ENCODE measurements at places on chromosomes 3 and 15.

GRCh38 chr3:132912416-132912753 lies 125.8 kb upstream of the TMEM108 start:
- DNase-seq = peak; percentile 6

- DNase-seq = no peak
Measured at GRCh38 chr3:143826296-143826695, 22.0 kb downstream of the SLC9A9 start.

DNA sequence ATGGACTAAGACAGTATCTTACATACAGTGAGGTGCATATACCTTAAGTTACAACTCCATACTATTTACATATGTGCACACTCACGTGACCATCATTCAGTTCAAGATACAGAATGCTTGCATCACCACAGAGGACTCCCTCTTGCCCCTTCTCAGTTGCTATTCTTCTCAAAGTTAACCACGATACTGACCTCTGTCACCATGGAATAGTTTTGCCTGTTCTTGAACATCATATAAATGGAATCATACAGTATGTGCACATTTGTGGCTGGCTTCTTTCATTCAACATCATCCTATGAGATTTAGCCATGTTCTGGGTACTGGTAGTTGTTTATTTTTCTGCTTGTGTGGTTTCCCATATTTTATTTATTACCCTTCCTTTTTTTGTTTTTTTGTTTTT lies 10.4 kb upstream of the ZSCAN2 start:
- DNase-seq = no peak

DNA sequence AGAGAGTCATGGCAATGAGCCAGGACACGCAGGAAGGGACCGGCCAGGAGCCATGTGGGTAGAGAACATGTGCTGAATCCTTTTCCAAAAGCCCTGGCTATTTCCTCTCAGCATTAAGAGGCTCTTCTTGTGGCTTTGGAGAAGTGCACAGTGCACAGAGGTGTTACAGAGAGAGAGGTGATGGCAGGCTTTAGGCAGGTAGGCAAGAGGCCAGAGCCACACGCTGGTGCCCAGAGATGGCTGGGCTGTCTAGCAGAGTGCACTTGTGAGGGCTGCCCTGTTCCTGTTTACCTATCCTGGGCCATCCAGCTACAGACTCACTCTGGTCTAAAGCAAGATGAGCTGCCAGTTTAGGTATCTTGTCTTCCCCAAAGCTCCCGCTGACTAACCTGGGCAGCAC lies 402.6 kb downstream of the OCA2 start:
- DNase-seq = no peak

GRCh38 chr3:157981819-157982218 lies 124.4 kb downstream of the SHOX2 start:
- DNase-seq = no peak

DNA sequence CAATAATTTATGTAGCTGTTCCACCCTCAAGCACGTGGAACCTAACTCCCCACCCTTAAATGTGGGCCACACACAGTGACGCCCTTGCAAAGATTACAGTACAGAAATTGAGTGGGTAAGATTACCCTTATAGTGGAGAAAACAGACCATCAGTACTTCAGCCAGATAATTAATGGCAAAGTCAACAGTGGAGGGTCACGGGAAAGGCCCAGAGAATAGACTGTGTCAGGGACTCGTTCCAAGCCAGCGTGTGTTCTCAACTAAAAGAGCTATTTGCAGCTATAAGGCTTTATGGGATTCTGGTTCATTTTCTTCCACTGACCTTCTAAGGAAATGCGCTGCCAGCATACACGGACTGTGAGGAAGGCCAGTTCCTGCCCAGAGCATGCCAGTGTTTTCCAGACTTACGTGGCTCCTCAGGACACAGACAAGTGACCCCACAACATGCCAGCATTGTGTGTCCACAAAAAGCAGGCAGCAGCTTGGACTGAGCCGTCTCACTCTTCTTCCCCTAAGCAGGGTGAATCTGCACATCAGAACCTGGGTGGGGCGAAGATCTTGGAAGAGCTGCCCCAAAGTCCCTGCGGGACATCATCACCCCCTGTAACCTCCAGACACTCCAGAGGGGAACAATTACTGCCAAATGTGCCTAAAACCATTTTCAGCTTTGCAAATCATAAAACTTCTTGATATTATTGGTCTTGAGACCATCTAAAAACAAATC lies 428.5 kb downstream of the OCA2 start:
- DNase-seq = no peak

- DNase-seq = no peak
Measured at GRCh38 chr3:40663280-40663679, 138.5 kb downstream of the ZNF621 start.

DNA sequence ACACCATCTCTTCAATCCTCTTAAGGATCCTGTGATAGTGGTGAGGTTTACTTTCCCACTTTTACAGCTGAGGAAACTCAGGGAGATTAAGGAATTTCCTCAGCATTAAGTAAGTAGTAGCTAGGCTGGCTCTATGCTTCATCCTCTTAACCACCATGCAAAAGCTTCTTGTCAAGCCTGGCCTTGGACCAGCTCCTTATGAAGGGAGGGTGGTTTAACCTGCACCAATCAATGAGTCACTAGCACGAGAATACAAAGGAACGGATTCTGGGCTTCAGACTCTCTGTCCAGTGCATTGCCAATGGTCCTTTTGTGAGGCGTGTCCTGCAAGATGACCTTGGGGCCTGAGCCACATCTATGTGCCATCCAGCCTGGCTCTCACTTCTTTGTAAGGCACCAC lies 202.0 kb upstream of the CFAP20DC start:
- no peak for DNase-seq

DNA sequence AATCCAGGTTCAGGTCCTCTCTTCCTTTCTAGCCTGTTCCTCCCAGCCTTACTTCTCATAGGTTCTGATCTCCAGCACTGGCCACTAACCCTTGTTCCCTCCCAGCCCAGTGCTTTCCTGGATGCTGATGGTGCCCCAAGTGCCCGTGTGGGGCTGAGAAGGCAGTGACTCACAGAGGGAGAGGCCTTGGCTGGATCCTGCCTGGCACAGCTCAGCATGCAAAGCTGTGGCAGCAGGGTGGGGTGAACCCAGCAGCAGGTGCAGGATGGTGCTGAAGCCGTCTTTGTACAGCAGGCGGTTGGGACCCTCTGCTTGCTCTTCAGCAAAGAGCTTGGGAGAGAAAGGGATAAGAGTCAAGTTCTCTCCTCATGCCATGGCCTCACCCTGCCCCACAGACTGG lies 7.6 kb downstream of the LPCAT4 start:
- no peak for DNase-seq

DNA sequence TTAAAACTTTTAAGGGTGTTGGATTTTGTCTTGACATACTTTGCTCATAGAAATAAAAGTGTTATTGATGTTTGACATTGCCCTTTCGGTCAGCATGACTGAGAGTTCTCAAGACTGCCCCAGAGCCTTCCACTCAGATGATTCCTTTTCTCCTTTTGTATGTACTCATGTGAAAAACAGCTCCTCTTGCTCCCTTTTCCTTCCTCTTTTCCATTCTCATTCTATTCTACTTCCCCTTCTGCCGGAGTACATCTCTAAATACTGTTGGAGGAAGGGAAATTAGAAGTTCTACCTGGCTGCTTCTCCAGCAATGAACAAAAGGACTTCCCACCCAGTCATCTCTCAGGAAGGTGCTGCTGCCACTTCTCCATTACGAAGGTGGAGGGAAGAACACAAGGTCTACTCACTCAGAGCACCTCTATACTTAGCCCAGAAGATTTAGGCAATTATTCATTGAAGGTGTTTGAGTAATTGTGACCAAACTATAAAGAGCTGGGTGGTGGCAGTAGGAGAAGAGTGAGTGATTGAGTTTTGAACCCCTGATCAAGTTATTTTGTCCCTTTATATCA lies 163.8 kb upstream of the MBNL1 start:
- no peak for DNase-seq

DNA sequence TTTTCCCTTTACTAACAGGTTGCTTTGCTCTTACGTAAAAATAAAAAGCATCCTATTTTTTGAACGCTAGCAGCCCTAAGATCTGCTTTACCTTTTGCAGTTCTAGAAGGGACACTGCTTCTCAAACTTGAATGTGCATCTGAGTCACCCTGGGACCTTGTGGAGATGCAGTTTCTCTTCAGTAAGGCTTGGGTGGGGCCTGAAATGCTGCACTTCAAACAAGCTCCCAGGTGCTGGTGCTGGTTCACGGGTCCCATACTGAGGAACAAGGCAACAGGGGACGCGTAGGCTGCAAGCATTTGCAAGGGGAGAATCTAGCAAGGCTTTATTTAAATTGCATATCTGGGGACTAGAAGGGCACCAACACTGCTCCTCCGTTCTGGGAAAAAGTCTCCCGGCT lies 30.0 kb downstream of the MB21D2 start:
- DNase-seq = no peak

GRCh38 chr3:194170793-194171192 lies 34.8 kb downstream of the HES1 start:
- no peak for DNase-seq

DNA sequence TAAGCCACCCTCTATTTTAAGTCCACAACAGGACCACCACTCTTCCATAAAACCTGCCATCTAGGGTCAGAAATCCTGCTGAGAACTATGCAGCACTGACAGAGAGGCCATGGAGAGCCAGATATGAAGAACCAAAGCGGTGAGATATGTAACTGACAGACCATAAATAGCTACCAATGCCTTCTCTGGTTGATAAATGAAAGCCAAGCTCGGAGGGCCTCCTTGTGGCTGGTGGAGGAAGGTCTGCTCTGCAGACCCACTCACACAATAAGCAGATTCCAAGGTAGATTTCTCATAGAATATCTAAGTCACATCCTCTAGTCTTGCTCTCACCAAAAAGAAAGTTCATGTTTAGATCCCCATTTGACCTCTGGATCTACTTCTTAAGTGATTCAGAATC lies 38.9 kb downstream of the RYK start:
- DNase-seq = peak; percentile 45

DNA sequence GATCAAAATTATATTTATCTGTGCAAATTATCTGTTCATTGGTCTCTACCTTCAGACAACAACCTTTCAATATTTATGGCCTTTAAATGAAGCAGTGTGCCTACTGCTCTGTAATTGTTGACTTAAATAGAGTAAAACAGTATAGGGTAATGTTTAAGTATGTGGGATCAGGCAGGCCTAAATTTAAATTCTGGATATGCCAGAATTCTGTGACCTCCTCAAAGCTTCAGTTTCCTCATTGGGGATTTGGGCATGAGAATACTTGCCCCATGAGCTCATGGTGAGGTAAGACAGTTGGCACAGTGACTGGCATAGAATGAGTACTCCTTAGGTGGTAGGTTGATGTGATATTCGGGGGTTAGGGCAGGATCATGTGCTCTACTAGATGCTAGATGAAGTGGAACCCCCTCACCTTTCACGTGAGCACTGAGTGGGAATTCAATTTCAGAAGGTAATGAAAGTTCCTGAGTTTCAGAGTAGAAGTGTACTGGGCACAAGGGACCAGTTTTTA lies 14.9 kb downstream of the ARL8B start:
- no peak for DNase-seq

DNA sequence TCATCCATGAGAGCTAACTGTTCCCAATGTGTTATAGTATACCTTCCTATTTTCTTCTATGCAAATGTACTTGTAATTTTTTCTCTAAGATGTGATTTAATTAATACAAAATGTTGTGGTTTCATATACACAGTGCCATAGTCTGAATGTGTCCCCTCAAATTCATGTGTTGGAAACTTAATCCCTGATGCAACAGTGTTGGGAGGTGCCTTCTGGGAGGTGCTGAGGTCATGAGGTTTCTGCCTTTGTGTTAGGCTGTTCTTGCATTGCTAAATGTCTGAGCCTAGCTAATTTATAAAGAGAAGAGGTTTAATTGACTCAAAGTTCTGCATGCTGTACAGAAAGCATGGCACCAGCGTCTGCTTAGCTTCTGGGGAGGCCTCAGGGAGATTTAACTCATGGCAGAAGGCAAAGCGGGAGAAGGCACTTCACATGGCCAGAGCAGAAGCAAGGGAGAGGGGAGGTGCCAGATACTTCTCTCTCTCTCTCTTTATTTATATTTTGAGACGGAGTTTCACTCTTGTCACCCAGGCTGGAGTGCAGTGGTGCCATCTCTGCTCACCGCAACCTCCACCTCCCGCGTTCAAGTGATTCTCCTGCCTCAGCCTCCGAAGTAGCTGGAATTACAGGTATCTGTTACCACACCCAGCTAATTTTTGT lies 34.7 kb upstream of the BNIP2 start:
- DNase-seq = no peak

- no peak for DNase-seq
Measured at GRCh38 chr15:79451361-79451999, 19.3 kb downstream of the MINAR1 start.

- no peak for DNase-seq
Measured at GRCh38 chr15:95541301-95541700, 789.2 kb upstream of the NR2F2 start.

DNA sequence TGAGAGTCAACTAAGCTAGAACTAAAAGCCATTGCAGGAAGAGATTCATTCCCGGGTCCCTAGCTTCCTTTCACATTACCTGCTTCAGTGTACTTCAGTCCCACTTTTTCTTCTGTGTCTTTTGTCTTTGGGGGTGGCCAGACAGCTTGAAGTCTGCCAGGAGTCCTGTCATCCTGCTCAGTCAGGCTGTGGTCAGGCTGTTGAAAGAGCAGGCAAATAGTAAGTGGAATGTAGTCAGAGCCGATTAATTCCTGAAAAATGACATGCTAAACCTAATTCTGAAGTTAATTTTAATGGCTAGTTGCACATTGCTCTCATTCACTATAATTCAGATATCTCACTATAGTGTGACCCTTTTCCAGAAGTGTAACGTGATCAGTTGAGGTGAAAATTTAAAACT lies 129.6 kb downstream of the FMN1 start:
- no peak for DNase-seq

DNA sequence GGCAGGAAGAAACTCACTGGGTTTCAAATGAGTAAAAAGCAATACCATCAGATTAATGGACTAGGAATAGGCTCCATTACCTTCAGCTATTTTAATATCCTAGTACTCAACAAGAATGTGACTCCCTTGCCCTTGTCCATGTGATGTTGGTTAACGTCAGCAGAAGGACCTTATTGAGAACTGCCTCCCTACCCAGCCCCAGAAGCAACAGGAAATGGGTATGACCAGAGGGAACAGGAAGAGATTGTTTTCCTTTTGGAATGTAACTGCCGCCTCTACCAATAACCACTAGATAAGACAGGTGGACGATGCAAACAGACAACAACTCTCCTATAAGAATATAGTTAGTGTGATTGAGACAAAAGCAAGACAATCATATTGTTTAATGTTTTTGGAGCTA lies 10.4 kb upstream of the MME start:
- no peak for DNase-seq

GRCh38 chr3:182413061-182413460 lies 380.2 kb upstream of the ATP11B start:
- no peak for DNase-seq

DNA sequence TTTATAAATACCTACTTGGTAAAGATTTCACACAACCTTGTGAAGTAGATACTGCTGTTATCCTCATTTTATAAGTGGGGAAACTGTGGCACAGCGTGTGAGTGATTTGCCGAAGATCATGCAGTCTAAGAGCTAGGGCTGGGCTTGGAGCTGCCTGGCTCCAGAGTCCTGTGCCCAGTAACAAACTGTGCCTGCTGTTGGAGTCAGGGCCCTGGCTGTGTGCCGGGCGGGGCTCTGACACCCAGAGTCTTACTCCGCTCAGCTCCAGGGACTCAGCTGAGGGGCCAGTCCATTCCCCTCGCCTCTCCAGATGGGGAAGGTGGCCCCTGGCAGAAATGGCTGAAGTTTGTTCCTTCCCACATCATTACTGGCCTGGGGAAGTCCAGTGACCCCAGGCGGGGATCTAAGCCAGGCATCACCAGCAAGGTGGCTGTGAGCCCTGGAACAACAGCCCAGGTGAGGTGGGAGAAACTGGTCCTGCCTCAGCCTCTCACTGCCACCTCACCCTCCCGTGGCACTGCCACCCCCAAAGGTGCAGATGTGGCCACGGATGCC lies 17.3 kb upstream of the PLXNA1 start:
- no peak for DNase-seq

All from HuH-7 (cell line).